Naive B cell (primary cell): ENCODE measurements at places on chromosomes 12 and 14.

- no peaks in the 10 kb centered on the region for H3K27me3 ChIP-seq
- DNase-seq = no peak
- no peaks in the 10 kb centered on the region for H3K36me3 ChIP-seq
- no peaks in the 10 kb centered on the region for H3K4me1 ChIP-seq
- H3K27ac ChIP-seq = no peak overlapping the region
- no peak overlapping the region for H3K4me3 ChIP-seq
These were observed 214.7 kb upstream of the SYT10 start for GRCh38 chr12:33654313-33654712.

GRCh38 chr12:14111230-14111865 is 129.9 kb upstream of the GRIN2B start:
- no peaks in the 10 kb centered on the region for H3K27me3 ChIP-seq
- peak; percentile 63 for DNase-seq
- H3K4me3 ChIP-seq = peak overlapping the region; percentile 29
- peaks cover 16% of the 10 kb centered on the region for H3K4me1 ChIP-seq

DNA sequence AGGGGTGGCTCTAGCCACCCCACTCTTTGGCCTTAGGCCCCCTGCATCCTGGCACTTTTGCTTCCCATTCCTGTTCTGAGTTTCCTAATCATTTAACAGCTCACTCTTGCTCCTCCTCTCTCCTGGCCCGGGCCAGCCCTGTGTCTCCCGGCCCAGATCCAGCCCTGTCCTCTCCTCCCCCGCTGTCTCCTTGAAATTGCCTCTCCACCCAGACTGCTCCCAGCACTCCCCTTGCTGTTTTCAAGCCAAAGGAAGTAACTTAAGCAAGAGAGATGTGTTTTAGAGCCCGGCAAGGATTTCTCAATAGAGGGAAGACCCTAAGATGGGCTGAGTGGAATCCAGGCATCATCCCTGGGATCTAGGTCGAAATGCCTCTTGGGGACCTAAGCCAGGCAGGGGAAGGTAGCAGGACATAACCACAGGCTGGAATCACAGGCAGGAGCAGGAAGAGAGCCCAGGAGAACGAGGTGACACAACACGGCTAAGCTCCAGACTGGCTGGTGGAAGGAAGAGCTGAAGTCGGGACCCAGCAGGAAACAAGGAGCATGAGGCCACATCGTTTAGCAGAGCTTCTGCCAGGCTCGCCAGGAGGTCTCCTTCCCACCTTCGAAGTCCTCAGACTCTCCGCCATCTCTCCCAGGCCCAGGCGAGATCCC is 2.0 kb upstream of the LRP1-AS start:
- H3K36me3 ChIP-seq = no peaks in the 10 kb centered on the region
- DNase-seq = no peak
- H3K4me1 ChIP-seq = no peaks in the 10 kb centered on the region
- no peaks in the 10 kb centered on the region for H3K27me3 ChIP-seq
- no peak overlapping the region for H3K4me3 ChIP-seq

GRCh38 chr12:42386308-42386707 is 60.3 kb downstream of the PPHLN1 start:
- peaks cover 18% of the 10 kb centered on the region for H3K36me3 ChIP-seq
- H3K27me3 ChIP-seq = no peaks in the 10 kb centered on the region
- H3K4me3 ChIP-seq = no peak overlapping the region
- DNase-seq = no peak
- H3K27ac ChIP-seq = no peak overlapping the region

DNA sequence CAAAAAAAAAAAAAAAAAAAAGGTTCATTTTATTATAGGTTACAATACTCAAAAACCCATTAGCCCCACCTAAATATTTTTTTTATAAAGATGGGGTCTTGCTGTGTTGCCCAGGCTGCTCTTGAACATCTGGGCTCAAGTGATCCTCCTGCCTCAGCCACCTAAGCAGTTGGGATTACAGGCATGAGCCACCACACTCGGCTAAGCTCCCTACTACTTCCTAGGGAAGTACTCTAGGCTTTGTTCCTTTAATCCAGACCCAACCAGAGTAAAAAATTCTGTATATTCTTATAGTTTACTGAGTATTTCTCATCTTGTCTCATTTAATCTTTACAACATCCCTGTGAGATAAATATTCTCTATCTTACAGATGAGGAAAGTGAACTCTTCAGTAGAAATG is 50.7 kb downstream of the RBMS2 start:
- no peak for DNase-seq
- H3K4me3 ChIP-seq = no peak overlapping the region
- no peaks in the 10 kb centered on the region for H3K4me1 ChIP-seq
- no peak overlapping the region for H3K27ac ChIP-seq
- H3K27me3 ChIP-seq = no peaks in the 10 kb centered on the region

DNA sequence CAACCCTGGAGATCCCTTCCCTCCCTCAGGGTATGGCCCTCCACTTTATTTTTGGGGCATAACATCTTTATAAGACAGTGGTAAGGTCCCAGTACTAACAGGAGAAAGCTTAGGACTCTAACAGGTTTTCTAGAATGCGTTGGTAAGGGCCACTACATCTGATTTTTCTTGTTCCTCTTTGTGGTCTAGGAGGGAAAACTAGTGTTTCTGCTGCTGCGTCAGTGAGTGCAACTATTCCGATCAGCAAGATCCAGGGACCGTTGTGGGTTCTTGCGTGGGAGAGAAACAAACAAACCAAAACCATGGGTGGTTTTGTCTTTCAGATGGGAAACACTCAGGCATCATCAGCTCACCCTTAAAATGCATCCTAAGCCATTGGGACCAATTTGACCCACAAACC is 123.6 kb upstream of the SLC16A7 start:
- H3K4me3 ChIP-seq = peak overlapping the region; percentile 43
- H3K27ac ChIP-seq = peak overlapping the region; percentile 80
- H3K4me1 ChIP-seq = peaks cover 21% of the 10 kb centered on the region
- peak; percentile 61 for DNase-seq
- no peaks in the 10 kb centered on the region for H3K27me3 ChIP-seq

- no peaks in the 10 kb centered on the region for H3K36me3 ChIP-seq
- no peak overlapping the region for H3K4me3 ChIP-seq
- H3K27me3 ChIP-seq = peaks cover 5% of the 10 kb centered on the region
- no peaks in the 10 kb centered on the region for H3K4me1 ChIP-seq
- H3K27ac ChIP-seq = peak overlapping the region; percentile 12
These were observed 54.5 kb upstream of the PRICKLE1 start for GRCh38 chr12:42643881-42644579.

- no peak overlapping the region for H3K4me3 ChIP-seq
- no peaks in the 10 kb centered on the region for H3K27me3 ChIP-seq
- no peak overlapping the region for H3K27ac ChIP-seq
- H3K36me3 ChIP-seq = no peaks in the 10 kb centered on the region
- H3K4me1 ChIP-seq = no peaks in the 10 kb centered on the region
These were observed 153.7 kb upstream of the IGF1 start for GRCh38 chr12:102633981-102634605.
